ENCODE measurements at places on chromosomes 16 and 17. TPM values are rescaled to one million over a fixed set of nuclear protein-coding genes. Genes with fewer than 3 reads are reported as not detected.

DNA sequence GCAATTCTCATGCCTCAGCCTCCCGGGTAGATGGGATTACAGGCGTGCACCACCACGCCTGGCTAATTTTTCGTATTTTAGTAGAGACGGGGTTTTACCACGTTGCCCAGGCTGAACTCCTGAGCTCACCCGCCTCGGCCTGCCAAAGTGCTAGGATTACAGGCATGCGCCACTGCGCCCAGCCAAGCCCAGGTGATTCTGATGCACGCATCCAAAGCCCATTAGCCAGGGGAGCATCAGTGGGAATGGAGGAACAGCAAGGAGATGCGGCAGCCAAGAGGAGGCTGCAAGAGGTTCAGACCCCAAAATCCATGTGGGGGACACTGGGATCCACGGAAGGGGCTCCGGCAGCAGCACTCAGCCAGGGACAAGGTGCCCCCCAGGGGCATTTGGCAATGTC, 12.1 kb downstream of the ATP2A3 start:
- DNase-seq: no peak

GRCh38 chr16:14135704-14136103, 64.6 kb downstream of the MRTFB start:
- DNase-seq: no peak

DNA sequence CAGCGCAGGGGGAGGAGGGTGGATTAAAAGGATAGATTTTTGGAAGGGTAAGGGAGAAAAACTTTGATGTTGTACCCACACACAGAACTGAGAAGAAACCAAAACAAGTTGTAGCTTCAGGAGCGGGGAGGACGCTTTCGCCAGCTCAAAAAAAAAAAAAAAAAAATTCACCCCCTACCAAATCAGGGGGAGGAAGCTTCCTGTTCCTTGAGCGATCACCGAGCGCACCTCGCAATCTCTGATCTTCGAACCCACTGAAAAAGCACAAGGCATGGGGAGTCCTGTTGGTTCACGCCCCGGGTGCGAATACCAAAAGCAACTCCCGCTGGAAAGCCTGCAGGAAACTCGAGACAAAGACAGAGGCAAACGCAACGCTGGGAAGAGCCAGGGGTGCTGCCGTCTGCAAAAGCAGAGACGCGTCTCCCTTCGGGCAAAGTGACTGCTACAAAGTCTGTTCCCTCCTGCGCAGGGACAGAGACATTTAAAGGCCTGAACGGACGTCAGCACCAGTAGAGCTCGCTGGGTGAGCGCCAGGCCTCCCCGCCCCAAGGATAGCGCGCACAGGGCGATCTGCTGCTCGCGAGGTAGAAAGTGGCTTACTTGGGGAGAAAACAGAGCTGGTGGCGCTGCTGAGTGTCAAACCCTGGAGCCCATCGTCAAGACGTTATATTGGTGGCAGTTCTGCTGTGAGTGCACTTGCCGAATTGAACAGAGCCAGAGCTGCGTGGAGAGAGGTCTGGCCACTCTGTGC, 190.4 kb downstream of the USP22 start:
- no peak for DNase-seq

GRCh38 chr17:32484041-32484461, 2.7 kb upstream of the CDK5R1 start:
- no peak for DNase-seq

GRCh38 chr17:10003705-10004104, 98.6 kb upstream of the RCVRN start:
- DNase-seq: no peak

The MLKL gene
- 10.9 TPM for total RNA-seq

The ARL5C gene
- total RNA-seq: not detected

The FAAP100 gene
- total RNA-seq: 27.8 TPM
